ENCODE measurements at places on chromosomes 2 and 18.

DNA sequence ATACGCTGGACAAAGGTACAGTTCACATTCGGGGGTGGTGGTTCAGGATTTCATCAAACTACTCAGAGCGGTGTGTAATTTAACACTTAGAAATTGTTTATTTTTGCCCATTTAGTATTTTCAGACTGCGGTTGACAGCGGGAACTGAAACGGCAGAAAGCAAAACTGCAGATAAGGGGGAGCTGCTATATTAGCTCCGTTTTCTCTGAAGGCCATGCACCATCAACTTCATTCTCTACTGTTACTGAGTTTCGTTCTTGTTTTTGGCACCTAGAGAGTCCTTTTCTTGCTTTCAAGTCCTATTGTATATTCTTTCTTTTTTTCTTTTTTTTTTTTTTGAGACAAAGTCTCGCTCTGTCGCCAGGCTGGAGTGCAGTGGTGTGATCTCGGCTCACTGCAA is 121.5 kb upstream of the SP3 start:
- no peak for DNase-seq

GRCh38 chr2:233326500-233326899 is 18.9 kb downstream of the SAG start:
- no peak for DNase-seq

GRCh38 chr2:231351648-231352047 is 43.9 kb upstream of the B3GNT7 start:
- no peak for DNase-seq

DNA sequence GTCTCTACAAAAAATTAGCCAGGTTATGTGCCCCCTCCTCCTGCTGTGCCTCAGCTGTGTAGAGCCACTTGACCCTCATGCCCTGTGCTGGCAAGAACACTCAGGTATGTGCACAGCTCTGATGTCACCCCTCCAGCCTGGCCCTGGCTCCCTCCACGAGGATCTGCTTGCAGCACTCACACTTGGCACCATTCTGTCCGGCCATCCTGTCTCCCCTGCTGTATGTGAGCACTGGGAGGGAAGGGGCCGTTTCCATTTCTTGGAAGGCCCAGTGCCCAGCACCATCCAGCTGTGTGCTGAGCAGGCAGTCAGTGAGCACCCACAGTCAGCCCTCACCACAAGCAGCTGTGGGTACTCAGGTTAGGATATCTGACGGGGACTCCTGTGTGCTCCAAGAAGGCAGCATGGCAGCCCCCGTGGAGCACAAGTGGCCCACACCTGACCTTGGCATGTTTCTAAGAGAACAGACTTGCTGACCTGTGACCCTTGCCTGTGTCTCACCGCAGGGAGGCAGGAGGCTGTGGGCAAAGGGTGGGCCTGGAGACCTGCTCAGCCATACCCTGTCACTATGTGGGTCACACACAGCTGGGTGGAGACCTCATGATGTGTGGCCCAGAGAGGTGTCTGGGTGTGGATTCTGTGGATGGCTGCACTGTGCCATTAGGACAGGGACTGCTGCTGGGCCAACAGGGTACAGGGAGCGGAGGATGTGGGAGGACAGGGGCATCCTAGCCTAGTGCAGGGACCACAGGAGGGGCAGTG is 31.5 kb downstream of the USP34 start:
- no peak for DNase-seq

GRCh38 chr2:99032786-99033185 is 96.8 kb upstream of the CRACDL start:
- DNase-seq, result peak; percentile 5

DNA sequence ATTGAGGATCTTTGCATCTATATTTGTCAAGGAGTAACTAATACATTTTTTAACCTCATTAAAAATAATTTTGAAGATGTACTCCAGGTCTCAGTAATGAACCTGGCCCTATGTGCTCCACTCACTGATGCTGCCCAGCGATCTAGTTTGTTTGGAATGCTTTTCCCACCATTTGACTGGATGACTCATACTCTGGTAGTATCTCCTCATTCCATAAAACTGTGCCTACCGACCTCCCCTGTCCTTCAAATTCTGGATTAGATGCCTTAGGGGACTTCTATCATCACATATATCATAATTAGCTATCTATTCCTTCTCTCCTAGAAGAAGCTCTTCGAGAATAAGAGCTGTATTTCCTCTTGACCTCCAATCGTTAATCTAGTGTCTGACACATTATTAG is 83.8 kb downstream of the FAM117B start:
- DNase-seq, result peak; percentile 66

- no peak for DNase-seq
Observed at GRCh38 chr2:173090973-173091660, 15.5 kb downstream of the MAP3K20 start.

GRCh38 chr18:63233334-63233733 is 86.2 kb downstream of the BCL2 start:
- DNase-seq, result no peak

GRCh38 chr2:40372283-40372985 is 79.5 kb downstream of the SLC8A1 start:
- peak; percentile 61 for DNase-seq
